ENCODE measurements at places on chromosomes 5 and 9. TPM values are rescaled to one million over a fixed set of nuclear protein-coding genes. Genes with fewer than 3 reads are reported as not detected.

SOX30 gene
- 0.08 TPM for total RNA-seq

PCDHB15 gene
- total RNA-seq = 1.8 TPM

IFNA2 gene
- not detected for total RNA-seq

PDE6A gene
- total RNA-seq = 1.5 TPM

CNTFR gene
- total RNA-seq = 1.8 TPM

SLC34A3 gene
- total RNA-seq = not detected

TAF1L gene
- not detected for total RNA-seq

DMRT3 gene
- not detected for total RNA-seq

AGXT2 gene
- total RNA-seq = not detected

PCA3 gene
- not detected for total RNA-seq

NMRK1 gene
- 21.3 TPM for total RNA-seq

ADAMTS16 gene
- not detected for total RNA-seq

CYSRT1 gene
- not detected for total RNA-seq

CARTPT gene
- total RNA-seq = 0.67 TPM

PDLIM7 gene
- 19.7 TPM for total RNA-seq

KLF9 gene
- total RNA-seq = 13.5 TPM

GNA14 gene
- total RNA-seq = 7.9 TPM

CTXN3 gene
- total RNA-seq = not detected

C9orf50 gene
- total RNA-seq = not detected

CBY3 gene
- not detected for total RNA-seq

SERF1B gene
- total RNA-seq = 27.9 TPM

GRXCR2 gene
- not detected for total RNA-seq

CCDC112 gene
- total RNA-seq = 7.6 TPM

ARID3C gene
- not detected for total RNA-seq
